ENCODE measurements at places on chromosomes 3 and 15.

GRCh38 chr3:15092686-15093085 is 6.3 kb downstream of the RBSN start:
- no peak for DNase-seq

DNA sequence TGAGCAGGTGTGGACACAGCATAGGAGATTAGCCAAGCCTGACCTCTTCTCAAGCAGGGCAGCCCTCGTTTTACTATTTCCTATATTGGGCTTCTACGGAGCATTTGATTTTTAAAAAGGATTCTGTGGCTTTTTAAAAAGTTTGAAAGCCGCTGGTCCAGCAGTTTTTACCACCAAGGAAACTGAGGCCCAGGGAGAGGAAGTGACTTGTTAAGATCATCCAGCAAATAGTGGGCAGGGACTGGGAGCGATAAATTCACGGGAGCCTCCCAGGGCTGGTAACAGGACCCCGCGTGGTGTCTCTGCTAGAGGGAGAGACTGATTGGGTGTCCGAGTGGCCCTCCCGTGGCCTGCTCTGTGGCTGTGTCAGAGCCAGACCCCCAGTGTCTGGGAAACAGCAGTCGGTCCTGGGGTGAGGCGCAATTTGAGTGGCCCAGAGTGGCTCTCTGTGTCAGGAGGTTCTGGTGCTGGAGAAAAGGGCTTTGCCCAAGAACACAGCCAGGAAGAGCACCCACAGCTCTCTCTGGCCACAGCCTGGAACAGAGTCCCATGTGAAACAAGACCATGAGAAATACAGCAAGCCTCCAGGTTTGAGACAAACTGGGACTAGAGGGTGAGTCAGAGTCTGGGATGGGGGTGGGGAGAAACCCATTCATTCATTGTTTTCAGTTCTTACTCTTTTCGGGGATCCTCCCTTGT is 4.2 kb downstream of the FURIN start:
- peak; percentile 83 for DNase-seq

DNA sequence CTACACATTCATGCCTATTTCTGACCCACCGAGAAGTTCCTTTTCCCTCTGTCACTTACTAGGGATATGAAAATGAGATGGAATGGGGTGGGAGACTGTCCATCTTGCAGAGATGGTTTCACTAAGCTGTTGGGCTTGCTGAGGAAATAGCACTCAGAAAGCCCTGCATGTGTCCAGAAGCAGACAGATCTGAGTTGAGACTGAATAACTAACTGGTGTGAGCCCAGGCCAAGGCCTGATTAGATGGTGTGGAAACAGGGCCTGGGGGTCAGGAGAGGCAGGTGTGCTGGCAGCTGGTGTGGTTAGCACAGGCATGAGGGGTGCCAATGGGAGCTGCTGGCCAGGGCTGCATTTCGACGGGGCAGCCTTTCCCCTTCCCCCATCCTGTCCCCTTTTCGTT is 72.1 kb downstream of the CLSTN2 start:
- no peak for DNase-seq

GRCh38 chr3:168028086-168028485 is 67.6 kb downstream of the GOLIM4 start:
- DNase-seq: no peak

DNA sequence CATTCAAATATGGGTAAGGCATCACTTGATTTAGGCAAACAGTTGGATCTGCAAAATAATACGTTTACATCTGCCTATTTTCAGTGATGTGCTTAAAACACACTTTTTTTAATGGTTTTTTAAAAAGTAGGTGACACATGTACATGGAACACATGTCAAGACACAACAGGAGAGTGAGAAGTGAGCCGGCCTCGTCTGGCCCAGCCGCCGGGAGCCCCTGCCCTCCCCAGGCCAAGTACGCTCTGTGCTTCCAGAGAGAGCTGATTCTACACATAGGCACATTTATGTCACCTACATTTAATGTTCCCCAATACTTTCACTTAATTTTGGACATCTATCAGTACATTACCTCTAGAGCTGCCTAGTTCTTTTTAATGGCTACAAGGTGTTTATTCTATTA is 3.8 kb downstream of the TM2D3 start:
- no peak for DNase-seq

DNA sequence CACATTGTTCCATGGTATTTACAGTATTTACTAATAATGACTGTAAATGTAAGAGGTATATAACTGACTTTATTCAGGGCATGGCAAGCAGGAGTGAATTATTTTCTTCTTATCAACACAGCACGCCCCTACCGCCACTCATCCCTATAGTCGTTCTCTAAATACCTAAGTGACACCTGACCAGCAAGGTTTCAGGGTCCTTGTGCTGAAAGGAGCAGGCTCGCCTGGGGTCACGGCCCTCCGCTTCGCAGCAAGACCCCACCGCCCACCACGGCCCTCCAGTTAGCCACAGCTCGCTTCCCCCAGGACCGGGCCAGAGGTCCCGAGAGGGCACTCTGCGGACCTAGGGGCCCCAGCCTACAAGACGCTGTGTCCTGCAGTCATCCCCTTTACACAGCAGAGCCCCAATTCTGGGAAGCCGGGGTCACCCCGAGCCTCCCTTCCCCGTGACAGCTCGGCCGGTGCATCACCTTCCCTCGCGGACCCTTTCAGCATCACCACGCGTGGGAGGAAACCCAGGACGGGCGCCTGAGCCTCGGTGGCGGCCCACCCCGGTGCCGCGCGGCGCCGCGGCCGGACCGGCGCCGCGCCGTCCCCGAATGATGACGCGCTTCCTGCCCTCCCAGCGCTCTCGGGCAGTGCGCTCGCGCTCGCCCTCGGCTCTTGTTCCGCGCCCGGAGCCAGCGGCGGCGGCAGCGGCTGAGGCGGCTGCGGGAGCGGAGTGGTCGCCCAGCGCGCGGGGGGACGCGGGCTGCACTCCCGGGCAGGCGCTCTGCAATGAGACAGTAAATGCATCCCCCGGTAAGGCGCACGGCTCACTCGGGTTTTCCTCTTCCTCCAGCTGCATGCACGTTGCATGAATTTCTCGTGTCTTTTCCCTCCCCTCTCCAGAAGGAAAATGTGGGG is 225.1 kb upstream of the C2CD4B start:
- peak; percentile 77 for DNase-seq

DNA sequence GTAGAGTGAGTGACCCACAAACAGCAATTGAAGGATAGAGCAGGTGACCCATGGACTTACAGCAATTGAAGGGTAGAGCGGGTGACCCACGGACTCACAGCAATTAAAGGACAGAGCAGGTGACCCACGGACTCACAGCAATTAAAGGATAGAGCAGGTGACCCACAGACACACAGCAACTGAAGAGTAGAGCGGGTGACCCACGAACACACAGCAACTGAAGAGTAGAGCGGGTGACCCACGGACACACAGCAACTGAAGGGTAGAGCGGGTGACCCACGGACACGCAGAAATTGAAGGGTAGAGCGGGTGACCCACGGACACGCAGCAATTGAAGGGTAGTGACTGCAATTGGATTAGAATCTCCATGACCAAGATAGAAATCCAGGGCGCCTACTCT is 9.8 kb upstream of the TNK2 start:
- no peak for DNase-seq

DNA sequence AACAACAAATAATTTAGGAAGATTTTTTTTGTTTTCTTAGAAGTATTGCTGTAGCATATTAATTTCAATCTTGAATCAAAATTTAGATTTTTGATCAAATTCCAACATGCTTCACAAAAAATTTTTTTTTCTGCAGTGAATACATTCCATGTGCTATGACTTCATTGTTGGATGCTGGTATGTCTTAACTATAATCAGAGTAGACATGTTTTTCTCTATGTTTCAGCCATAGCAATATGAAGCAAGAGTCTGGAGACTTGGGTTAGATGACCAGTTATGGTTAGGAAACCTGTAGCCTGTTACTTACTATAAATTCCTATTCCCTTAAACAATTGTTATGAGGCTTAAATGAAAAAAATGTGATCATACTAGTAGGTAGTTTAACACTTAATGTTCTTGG is 176.1 kb upstream of the CHL1 start:
- no peak for DNase-seq

DNA sequence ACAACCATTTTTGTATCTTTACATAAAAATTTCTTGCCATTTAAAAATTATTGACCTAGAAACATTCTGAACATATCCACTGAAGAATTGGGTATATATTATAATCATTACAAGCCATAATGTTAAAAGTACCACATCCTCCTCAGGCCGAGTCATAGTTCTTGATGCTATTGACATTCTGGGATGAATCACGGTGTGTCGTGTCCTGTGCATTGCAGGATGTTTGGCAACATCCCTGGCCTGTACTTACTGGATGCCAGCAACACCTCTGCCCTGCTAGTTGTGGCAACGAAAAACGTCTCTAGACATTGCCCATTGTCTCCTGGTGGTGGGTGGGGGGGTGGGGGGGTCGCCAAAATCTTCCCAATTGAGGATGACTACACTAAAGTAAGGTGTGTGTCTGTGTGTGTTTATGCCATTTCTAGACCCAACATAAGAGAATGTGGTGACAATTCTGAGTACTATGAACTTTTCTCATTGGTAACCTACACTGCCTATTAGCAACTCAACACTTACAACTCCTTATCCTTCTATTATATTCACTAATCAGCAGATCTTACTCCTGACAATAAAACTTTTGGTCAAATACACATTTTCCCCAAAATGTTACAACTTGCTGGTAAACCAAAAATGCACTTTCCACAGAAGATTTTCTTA is 471.6 kb downstream of the FOXP1 start:
- DNase-seq: peak; percentile 80

DNA sequence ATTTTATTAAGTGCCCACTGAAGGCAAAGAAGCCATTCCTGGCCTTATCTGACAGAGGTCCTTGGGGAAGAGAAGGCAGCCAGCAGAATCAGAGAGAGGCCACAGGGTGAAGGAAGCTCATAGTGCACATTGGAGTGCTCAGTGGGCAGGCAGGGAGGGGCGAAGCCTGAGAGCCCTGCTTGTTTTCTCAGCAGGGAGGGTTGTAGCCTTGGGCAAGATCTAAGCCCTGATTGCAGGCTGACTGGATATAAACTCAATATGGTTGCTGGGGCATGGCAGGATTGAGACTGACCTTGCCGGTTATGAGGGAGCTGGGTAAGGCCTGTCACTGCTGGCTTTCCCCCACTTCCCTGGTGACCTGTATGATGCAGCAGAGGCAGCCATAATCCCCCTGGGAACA is 7.5 kb upstream of the IGSF11 start:
- DNase-seq: no peak

Data from RPMI7951 (cell line).